Fibroblast of lung (primary cell): ENCODE measurements at places on chromosomes 1 and 21. TPM values are rescaled to one million over a fixed set of nuclear protein-coding genes. Genes with fewer than 3 reads are reported as not detected.
A peak's percentile ranks its signal among the peaks of the same experiment; 100 is the strongest.

DNA sequence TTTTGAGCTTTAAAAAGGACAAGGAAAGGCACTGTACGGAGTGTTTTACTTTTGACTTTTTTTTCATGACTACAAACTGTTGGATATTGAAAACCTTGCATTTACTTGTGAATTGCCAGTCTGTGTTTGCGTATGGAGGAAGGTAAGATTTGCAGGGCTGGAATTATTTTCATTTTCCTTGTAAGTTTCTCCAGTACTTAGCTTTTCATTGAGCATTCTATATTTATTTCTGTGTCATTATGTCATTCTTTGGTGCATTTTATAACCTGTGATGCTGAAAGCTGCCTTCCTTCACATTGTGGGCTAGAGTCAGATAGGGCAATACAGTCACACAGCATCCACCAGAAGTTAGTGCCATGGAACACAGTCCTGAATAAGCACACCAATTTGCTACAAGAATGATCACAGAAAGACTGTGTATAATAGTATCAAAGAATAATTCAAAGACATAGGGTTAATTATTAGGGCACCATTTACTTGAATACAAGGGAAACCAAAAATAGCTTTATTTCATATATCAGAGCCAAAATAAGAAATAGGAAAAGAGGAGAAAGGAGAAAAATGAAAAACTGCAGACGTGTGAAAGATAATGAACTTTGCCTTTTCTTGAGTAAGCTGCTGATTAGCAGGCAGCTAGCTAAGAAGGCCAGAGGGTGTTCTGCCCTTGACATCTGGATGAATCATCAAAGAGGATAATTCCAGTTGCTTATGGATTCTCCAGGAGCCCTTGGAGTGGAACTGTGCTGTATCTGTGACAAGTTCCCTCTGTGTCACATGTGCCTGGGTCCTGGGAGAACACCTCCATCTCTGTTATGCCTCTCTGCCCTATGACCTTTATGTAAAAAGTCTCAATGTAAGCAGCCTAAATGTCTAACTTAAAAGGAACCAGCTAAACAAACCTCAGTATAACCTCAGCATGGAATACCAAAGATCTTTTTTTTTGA, 8.0 kb upstream of the FAM20B start:
- H3K4me1 ChIP-seq: peaks cover 12% of the 10 kb centered on the region
- no peak overlapping the region for H3K4me3 ChIP-seq
- peak overlapping the region; percentile 17 for H3K27ac ChIP-seq
- no peaks in the 10 kb centered on the region for H3K27me3 ChIP-seq

GRCh38 chr1:2300004-2300771, 72.1 kb downstream of the SKI start:
- no peaks in the 10 kb centered on the region for H3K27me3 ChIP-seq
- peaks cover 21% of the 10 kb centered on the region for H3K4me1 ChIP-seq
- no peak overlapping the region for H3K4me3 ChIP-seq
- DNase-seq: no peak

The NAV1 gene
- total RNA-seq: 7.2 and 19.8 TPM in 2 replicates

The KLF17 gene
- total RNA-seq: under 0.01 and 0.50 TPM in 2 replicates

The CASQ1 gene
- total RNA-seq: 0.17 and 0.26 TPM in 2 replicates

DNA sequence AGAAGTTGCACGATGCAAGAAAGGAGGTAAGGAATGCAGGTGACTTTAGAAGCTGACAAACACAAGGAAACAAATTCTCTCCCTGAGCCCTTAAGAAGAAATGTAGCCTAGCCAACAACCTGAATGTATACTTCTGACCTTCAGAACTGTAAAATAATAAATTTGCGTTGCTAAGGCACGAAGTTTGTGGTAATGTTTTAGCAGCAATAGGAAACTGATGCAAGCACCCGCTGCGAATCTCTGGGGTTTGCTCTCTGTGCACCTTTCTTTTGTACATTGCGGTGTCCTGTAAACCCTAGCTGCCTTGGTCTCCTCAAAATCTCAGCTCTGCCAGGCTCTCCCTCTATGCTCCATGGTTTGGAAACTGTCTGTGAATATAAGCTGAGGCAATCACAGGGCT, 15.1 kb downstream of the CD53 start:
- H3K4me3 ChIP-seq: no peak overlapping the region
- no peaks in the 10 kb centered on the region for H3K4me1 ChIP-seq
- no peaks in the 10 kb centered on the region for H3K36me3 ChIP-seq
- no peak overlapping the region for H3K27ac ChIP-seq
- DNase-seq: no peak

The MFSD2A gene
- 1.0 and 1.2 TPM in 2 replicates for total RNA-seq

The ZSWIM5 gene
- total RNA-seq: 0.77 and 0.99 TPM in 2 replicates
